BJ (cell line): ENCODE measurements at places on chromosomes 3 and 15.

- no peak for DNase-seq
These were observed 116.7 kb downstream of the ADAM10 start for GRCh38 chr15:58632789-58633188.

DNA sequence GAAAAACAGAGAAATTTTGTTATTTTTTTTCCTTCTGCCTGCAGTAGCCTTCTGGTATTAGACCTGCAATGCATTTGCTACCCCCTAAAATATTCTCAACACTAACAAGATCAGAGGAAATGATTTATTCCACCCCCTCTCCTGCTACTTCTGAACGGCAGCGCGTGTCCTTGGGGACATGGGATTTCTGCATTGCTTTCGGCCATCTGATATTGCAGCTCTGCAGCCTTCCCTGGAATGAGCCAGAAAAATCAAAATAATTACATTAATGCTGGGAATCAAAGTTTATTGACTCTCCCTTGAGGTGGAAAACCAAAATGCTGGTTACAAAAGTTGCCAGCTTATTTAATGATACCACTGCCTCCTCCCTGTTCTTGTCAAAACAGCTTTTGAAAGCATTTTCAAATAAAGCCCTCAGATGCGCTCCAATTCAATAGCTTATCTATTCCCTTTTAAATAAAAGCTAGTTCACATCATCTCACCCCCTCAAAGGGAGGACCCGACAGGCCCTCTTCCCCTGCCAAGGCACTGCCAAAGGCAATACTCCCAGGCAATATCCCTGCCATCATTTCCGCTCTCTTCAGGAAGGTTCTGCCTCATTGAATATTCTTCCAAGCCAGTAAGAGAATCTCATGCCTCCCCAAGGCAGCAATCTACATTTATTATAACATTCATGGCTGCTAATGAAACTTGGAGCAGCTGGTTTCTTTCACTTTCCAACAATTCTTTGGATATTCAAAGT, 96.6 kb downstream of the FHIT start:
- DNase-seq: no peak

GRCh38 chr15:78716651-78717050, 75.6 kb upstream of the CHRNB4 start:
- no peak for DNase-seq

GRCh38 chr3:27089645-27090044, 279.5 kb downstream of the NEK10 start:
- no peak for DNase-seq

DNA sequence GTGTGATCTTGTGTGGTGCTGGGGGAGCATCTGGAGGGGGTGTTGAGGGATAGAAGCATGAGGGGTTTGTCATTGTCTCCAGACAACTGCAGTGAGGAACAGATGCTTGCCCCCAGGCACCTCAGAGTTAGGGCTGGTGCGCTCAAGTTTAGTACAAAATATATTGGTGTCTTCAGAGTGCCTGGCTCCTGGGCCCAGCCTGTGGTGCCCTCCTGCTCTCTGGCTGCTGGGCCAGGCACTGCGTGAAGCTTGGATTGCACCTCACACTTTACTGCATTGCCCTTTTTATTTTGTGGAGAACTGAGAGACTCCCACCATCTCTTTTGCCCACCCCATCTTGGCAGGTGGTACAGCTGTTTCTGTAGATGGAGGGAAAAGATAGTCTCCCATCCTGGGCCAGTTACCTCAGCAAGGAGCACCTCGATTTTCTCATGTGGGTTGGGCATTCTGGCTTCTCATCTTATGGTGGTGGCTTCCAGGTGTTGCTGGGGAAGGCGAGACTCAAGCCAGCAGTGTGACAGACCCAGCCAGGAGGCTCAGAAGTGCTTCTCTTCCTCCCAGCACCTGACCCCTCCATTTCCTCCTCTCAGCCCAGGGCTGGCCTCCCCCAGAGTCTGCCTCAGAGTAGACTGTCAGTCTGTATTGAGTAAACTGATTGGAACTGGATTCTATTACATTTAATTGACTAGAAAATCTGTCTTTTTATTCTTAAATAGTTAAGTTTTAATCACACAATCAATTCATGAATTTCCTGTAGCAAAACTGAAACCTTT, 140.5 kb downstream of the DNAJB8 start:
- no peak for DNase-seq

- no peak for DNase-seq
These were observed 80.9 kb downstream of the RAP2B start for GRCh38 chr3:153242896-153243295.

DNA sequence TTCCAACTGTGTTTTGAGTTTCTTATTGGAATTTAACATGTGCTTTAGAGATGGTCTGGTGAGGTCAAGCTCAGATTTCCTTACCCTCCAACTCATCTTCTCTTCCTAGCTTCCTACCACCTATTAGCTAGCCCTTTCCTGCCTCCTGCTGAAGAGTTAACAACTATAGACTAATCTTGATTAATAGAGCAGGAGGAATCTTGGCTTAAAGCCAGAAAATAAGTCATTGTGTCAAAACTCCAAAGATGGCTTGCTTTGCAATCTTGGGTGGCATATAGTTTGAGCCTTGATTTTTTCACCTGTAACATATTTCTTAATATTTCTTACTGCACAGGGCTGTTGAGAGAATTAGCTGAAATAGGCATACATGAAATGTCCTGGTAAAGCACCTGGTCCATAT, 27.3 kb downstream of the BCL2L10 start:
- no peak for DNase-seq

DNA sequence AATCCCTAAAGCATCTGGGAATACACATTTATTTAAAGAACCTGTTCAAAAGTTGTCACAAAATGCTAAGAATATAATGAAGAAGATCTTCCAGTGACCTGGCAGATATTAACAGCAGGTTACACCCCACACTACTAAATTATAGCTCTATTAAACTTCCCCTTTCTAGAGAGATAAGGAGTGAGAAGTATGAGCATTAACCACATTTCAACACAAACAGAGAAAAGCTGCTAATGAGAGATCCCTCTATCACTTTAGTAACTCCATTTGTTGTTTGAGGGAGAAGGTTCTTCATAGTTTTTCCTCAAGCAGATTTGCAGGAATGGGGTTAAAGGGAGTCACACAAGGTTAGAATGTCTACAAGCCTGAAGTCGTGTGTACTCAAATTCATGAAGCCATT, 3.6 kb downstream of the COL8A1 start:
- DNase-seq: no peak

GRCh38 chr3:72011485-72011884, 226.5 kb upstream of the PROK2 start:
- DNase-seq: peak; percentile 46

- no peak for DNase-seq
These were observed 640.4 kb upstream of the ARPP21 start for GRCh38 chr3:34998902-34999301.

DNA sequence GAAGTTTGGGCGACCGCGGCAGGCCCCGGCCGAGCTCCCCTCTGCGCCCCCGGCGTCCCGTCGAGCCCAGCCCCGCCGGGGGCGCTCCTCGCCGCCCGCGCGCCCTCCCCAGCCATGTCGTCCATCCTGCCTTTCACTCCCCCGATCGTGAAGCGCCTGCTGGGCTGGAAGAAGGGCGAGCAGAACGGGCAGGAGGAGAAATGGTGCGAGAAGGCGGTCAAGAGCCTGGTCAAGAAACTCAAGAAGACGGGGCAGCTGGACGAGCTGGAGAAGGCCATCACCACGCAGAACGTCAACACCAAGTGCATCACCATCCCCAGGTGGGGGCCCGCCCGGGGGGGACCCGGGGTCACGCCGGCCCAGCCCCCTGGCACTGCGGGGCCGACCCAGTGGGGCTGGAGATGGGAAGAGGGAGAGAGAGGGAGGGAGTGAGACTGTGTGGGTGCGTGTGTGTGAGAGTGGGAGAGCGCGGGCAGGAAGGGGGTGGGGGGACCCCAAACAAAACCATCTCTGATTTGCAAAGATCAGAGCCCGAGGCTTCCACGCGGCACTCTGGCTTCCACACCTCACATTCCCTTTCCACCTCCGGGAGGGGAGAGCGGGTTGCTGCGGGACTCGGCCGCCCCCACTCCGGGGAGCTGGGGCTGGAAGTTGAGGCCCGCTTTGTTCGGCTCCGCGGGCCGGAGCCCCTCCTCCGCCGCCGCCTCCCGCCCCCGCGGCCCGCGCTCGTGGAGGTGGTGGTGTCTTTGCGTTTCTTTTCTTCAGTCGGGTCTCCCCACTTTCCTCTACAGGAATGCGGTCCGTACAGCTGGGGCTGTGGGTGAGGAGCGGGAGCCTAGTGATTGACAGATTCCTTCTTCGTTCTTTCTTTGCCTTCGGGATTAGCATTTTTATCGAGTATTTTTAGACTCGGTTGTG, 898 bp downstream of the SMAD3 start:
- no peak for DNase-seq
